Naive thymus-derived CD8-positive, alpha-beta T cell (primary cell): ENCODE measurements at places on chromosomes 3 and 15.

- no peak overlapping the region for H3K4me3 ChIP-seq
- DNase-seq = no peak
- H3K27me3 ChIP-seq = no peaks in the 10 kb centered on the region
- H3K4me1 ChIP-seq = no peaks in the 10 kb centered on the region
- H3K27ac ChIP-seq = no peak overlapping the region
These were observed 149.8 kb downstream of the ROBO2 start for GRCh38 chr3:77189684-77190083.

- H3K36me3 ChIP-seq = peaks cover 31% of the 10 kb centered on the region
- no peak overlapping the region for H3K4me3 ChIP-seq
- H3K27me3 ChIP-seq = no peaks in the 10 kb centered on the region
These were observed 26.7 kb upstream of the SLC12A8 start for GRCh38 chr3:125239266-125239665.

DNA sequence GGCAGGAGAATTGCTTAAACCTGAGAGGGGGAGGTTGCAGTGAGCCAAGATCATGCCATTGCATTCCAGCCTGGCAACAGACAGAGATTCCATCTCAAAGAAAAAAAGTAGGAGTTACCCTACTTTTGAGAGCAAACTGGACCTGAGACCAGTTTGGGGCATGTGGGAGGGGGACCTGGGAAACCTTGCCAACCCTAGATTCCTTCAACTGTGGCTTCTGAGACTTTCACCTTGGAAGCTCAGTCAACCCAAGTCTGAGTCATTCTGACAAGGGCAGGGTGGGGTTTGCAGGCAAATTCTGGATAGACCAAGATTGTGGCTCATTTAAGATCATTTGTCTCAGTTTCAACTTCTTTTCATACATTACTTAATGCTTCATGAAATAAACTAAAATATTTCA, 23.8 kb upstream of the SIAH2 start:
- no peak overlapping the region for H3K4me3 ChIP-seq
- H3K27ac ChIP-seq = no peak overlapping the region
- peaks cover 3% of the 10 kb centered on the region for H3K27me3 ChIP-seq
- H3K36me3 ChIP-seq = no peaks in the 10 kb centered on the region
- no peak for DNase-seq

DNA sequence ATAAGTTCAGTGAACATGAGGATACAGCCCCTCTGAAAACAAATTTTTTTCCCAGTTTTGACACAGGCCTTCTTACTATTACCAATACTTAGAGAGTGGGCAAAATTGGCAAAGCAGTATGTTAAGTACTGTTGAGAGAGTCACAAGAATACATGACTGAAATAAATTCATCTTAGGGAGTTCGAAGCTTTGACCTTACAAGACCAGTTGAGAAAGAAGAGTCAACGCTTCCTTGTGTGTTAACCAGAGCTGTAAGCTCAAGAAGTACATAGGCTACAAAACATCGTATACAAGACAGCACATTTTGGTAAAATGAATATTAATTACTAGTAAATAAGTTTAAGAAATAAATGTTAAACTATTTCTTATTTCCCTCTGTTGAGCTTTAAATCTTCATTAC, 164.4 kb upstream of the RORA start:
- no peak overlapping the region for H3K27ac ChIP-seq
- H3K27me3 ChIP-seq = peaks cover 7% of the 10 kb centered on the region
- H3K36me3 ChIP-seq = no peaks in the 10 kb centered on the region

DNA sequence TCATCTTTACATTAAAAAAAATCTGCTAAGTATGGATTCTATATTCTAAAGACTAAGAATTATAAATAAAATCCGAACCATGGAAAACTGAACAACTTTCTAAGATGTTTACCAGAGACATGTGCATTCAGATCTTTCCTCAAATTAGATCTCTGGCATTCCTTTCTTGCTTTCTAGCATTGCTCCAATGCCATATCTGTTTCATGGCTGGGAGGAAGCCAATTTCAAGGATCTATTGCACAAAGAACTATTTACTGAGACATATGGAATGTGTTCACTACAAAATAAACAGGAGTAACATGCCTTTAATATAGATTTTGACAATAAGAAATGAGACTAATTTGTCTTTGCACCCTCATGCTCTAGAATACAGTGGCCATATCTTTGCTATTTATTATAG, 45.1 kb upstream of the NANOGP8 start:
- peaks cover 3% of the 10 kb centered on the region for H3K36me3 ChIP-seq
- no peaks in the 10 kb centered on the region for H3K4me1 ChIP-seq
- H3K27me3 ChIP-seq = no peaks in the 10 kb centered on the region

- peak within 1 kb of the TSS; percentile 91 for H3K4me3 ChIP-seq
- H3K27ac ChIP-seq = peak within 1 kb of the TSS; percentile 87
- DNase-seq = peak; percentile 88
These were observed at the start of gene GPR160 for GRCh38 chr3:170037463-170038433. Gene GPR160, plus strand, starts transcription at chr3:170037995. Its CDS starts 45,978 bp downstream, at chr3:170083973.

- H3K4me1 ChIP-seq = peaks cover 12% of the 10 kb centered on the region
- H3K4me3 ChIP-seq = peak within 1 kb of the TSS; percentile 28
- H3K27me3 ChIP-seq = peaks cover 43% of the 10 kb centered on the region
- peak; percentile 7 for DNase-seq
- H3K27ac ChIP-seq = no peak within 1 kb of the TSS
- no peaks in the 10 kb centered on the region for H3K36me3 ChIP-seq
These were observed at the start of gene SYNM for GRCh38 chr15:99104788-99105513. Gene SYNM, plus strand, starts transcription at chr15:99105080. Its CDS starts 120 bp downstream, at chr15:99105200.

GRCh38 chr3:37492468-37492867, 318.1 kb upstream of the LRRFIP2 start:
- no peak overlapping the region for H3K4me3 ChIP-seq
- H3K27me3 ChIP-seq = peaks cover 16% of the 10 kb centered on the region
- no peaks in the 10 kb centered on the region for H3K4me1 ChIP-seq
- peaks cover 10% of the 10 kb centered on the region for H3K36me3 ChIP-seq

GRCh38 chr15:85125056-85125661, 143.5 kb downstream of the PDE8A start:
- no peak overlapping the region for H3K4me3 ChIP-seq
- H3K27ac ChIP-seq = no peak overlapping the region
- H3K27me3 ChIP-seq = no peaks in the 10 kb centered on the region

DNA sequence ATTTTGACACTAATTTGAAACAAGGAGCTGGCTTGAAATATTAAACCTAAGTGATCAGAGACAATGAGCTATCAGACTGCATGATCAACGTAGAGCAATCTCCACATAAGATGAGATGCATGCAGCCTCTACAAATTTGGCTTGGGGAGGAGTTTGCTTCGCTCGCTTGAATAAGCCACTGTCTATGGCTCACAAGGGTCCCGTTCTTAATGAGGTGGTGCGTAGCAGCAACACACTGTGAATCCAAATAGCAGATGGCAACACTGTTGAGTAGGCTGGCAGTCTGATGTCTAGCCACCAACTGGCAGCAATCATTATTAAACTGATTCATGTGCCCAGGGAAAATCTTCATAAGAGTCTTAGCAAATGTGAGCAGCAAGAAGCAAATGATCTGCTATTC, 125.4 kb upstream of the CCDC54 start:
- H3K27ac ChIP-seq = no peak overlapping the region
- no peaks in the 10 kb centered on the region for H3K36me3 ChIP-seq
- no peaks in the 10 kb centered on the region for H3K4me1 ChIP-seq
- peaks cover 5% of the 10 kb centered on the region for H3K27me3 ChIP-seq
- no peak for DNase-seq
- H3K4me3 ChIP-seq = no peak overlapping the region

GRCh38 chr3:10804183-10804648, 11.8 kb upstream of the SLC6A11 start:
- H3K27me3 ChIP-seq = peaks cover 51% of the 10 kb centered on the region
- H3K4me1 ChIP-seq = no peaks in the 10 kb centered on the region
- H3K36me3 ChIP-seq = no peaks in the 10 kb centered on the region
- no peak for DNase-seq
- no peak overlapping the region for H3K27ac ChIP-seq

- DNase-seq = no peak
- H3K4me1 ChIP-seq = peaks cover 40% of the 10 kb centered on the region
- H3K4me3 ChIP-seq = no peak overlapping the region
- peaks cover 4% of the 10 kb centered on the region for H3K36me3 ChIP-seq
- H3K27ac ChIP-seq = peak overlapping the region; percentile 37
These were observed 25.3 kb upstream of the ARHGEF3 start for GRCh38 chr3:56826831-56827722.

GRCh38 chr15:76176487-76177085, 116.8 kb downstream of the TMEM266 start:
- H3K27me3 ChIP-seq = peaks cover 13% of the 10 kb centered on the region
- H3K4me3 ChIP-seq = no peak overlapping the region
- H3K4me1 ChIP-seq = no peaks in the 10 kb centered on the region
- no peak for DNase-seq
- H3K27ac ChIP-seq = no peak overlapping the region

DNA sequence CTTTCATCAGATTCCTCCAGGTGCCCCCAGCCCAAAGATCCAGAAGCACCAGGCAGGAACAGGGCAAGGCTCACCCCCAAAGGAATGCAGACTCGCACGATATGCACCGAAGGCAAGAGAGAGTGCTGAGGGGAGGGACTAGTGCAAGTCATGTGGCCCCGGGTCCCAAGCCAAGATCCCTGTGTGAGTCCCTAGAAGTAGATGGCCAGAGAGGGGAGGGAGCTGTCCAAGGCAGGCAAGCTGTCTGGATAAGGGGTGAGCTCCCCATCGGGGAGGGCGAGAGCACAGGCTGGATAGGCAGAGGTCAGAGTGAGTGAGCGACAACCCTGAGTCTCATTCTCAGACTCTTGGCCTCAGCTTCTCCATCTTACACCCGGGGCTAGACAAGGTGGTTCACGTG, 171.5 kb upstream of the LINGO1 start:
- no peak overlapping the region for H3K27ac ChIP-seq
- no peaks in the 10 kb centered on the region for H3K36me3 ChIP-seq
- no peaks in the 10 kb centered on the region for H3K27me3 ChIP-seq
- DNase-seq = no peak
- H3K4me3 ChIP-seq = no peak overlapping the region

GRCh38 chr3:77380136-77380535, 340.2 kb downstream of the ROBO2 start:
- DNase-seq = no peak
- no peaks in the 10 kb centered on the region for H3K36me3 ChIP-seq
- H3K27ac ChIP-seq = no peak overlapping the region
- H3K4me3 ChIP-seq = no peak overlapping the region

GRCh38 chr3:182979103-182979673, 1.1 kb downstream of the DCUN1D1 start:
- H3K36me3 ChIP-seq = no peaks in the 10 kb centered on the region
- H3K27ac ChIP-seq = peak overlapping the region; percentile 83
- H3K27me3 ChIP-seq = no peaks in the 10 kb centered on the region
- DNase-seq = no peak
- H3K4me3 ChIP-seq = peak overlapping the region; percentile 93
- H3K4me1 ChIP-seq = peaks cover 38% of the 10 kb centered on the region

DNA sequence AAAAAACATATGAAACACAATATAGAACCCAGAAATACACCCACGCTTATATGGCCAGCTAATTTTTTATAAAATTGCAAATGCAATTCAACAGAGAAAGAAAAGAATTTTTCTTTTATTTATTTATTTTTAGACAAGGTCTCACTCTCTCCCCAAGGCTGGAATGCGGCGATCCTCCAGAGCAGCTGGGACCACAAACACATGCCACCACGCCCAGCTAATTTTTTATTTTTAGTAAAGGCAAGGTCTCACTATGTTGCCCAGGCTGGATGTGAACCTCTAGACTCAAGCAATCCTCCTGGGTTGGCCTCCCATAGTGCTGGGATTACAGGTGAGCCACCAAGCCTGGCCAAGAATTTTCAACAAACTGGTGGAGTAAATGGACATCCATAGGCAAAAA, 117.9 kb downstream of the SCAPER start:
- peaks cover 25% of the 10 kb centered on the region for H3K36me3 ChIP-seq
- H3K4me3 ChIP-seq = no peak overlapping the region
- no peaks in the 10 kb centered on the region for H3K4me1 ChIP-seq

GRCh38 chr3:113166719-113167492, 44.5 kb upstream of the BOC start:
- H3K4me3 ChIP-seq = no peak overlapping the region
- no peak for DNase-seq
- H3K27me3 ChIP-seq = peaks cover 5% of the 10 kb centered on the region
- H3K27ac ChIP-seq = no peak overlapping the region
- H3K36me3 ChIP-seq = no peaks in the 10 kb centered on the region

- H3K27ac ChIP-seq = peak overlapping the region; percentile 97
- H3K4me1 ChIP-seq = peaks cover 51% of the 10 kb centered on the region
- no peaks in the 10 kb centered on the region for H3K36me3 ChIP-seq
- H3K27me3 ChIP-seq = no peaks in the 10 kb centered on the region
- DNase-seq = peak; percentile 12
These were observed 19.5 kb upstream of the CMTM7 start for GRCh38 chr3:32372213-32372490.

- H3K4me1 ChIP-seq = peaks cover 6% of the 10 kb centered on the region
- no peak overlapping the region for H3K4me3 ChIP-seq
- no peak overlapping the region for H3K27ac ChIP-seq
- no peaks in the 10 kb centered on the region for H3K36me3 ChIP-seq
- H3K27me3 ChIP-seq = peaks cover 5% of the 10 kb centered on the region
These were observed 62.7 kb upstream of the LARS2 start for GRCh38 chr3:45325676-45326075.

DNA sequence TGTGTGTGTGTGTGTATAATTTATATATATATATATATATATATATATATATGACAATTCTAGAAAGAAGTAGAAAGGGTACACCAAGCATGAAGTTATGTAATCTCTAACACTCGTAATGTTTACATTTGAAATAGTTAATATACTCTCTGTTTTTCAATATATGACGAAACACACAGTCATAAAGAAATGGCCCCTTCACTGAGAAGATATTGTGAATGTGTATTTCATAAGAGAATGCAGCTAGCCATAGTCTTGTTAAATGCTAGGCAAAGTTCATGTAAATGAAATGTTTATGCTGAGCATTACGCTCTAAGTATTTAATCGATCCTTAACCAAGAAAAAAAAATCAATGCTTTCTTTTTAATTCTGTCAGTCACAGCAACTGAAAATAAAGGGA, 154.7 kb upstream of the TSPAN3 start:
- H3K27me3 ChIP-seq = no peaks in the 10 kb centered on the region
- H3K27ac ChIP-seq = no peak overlapping the region
- DNase-seq = no peak
- peaks cover 16% of the 10 kb centered on the region for H3K4me1 ChIP-seq
- no peaks in the 10 kb centered on the region for H3K36me3 ChIP-seq

- no peak overlapping the region for H3K27ac ChIP-seq
- no peaks in the 10 kb centered on the region for H3K27me3 ChIP-seq
- DNase-seq = no peak
- no peaks in the 10 kb centered on the region for H3K36me3 ChIP-seq
These were observed 1.7 kb upstream of the SLC9A9 start for GRCh38 chr3:143849854-143850549.
